Neural progenitor cell (in vitro differentiated cells): ENCODE measurements at places on chromosomes 2 and 18. TPM values are rescaled to one million over a fixed set of nuclear protein-coding genes. Genes with fewer than 3 reads are reported as not detected.
A peak's percentile ranks its signal among the peaks of the same experiment; 100 is the strongest.

HOXD12 gene
- not detected in 2 replicates for total RNA-seq

MDH1B gene
- 3.7 and 3.9 TPM in 2 replicates for total RNA-seq

TWIST2 gene
- 0.51 and 1.7 TPM in 2 replicates for total RNA-seq

SAG gene
- 0.03 TPM in 1 of 2 replicates, not detected in the other for total RNA-seq

PLCL1 gene
- 0.28 and 0.41 TPM in 2 replicates for total RNA-seq

ATL2 gene
- total RNA-seq, result 158 and 203 TPM in 2 replicates

KCNS3 gene
- 10.0 and 15.0 TPM in 2 replicates for total RNA-seq

DNA sequence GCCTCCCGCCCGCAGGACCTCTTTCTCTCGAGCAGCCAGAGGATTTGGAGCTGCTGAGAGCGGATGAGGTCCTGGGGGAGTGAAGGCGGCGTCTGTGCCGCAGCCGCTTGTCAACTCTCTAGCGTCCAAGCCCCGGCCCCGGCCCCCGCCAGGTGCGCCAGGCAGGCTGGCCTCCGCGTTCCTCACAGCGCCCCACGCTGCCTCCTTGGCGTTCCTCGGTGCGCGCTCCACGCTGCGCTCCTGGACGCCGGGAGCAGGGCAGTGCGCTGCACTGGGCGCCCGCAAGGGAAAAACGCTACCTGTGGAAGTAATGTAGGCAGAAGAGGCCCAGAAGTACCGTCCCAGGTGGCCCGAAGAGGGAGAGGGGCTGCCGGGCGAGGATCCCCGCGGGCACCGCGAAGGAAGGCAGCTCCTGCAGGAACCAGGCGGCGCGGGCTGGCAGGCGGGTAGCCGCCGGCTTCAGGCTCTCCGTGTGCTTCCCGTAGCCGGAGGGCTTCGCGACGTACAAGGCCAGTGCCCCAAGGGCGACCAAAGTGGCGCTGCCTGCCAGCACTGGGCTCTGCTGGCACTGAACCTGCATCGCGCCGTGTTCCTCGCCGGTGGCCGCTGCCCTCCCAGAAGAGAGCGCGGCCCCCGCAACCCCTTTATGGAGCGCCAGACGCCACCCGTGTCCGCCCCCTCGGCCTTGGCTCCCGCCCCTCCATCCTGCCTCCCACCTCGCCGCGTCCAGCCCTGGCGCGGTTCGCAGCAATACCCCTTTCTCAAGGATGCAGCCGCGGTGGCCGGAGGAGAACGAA, at the start of gene SRD5A2:
Gene SRD5A2 (minus strand): TSS at position 618 of the 797 bp plus-strand sequence. CDS start 38 bp downstream, at position 580.
- H3K36me3 ChIP-seq, result no peaks in the 10 kb centered on the region
- DNase-seq, result peak; percentile 69
- H3K27ac ChIP-seq, result no peak within 1 kb of the TSS
- H3K4me1 ChIP-seq, result peaks cover 3% of the 10 kb centered on the region
- H3K4me3 ChIP-seq, result peak within 1 kb of the TSS; percentile 63

GRCh38 chr18:61400716-61401115, 67.5 kb downstream of the CDH20 start:
- peaks cover 5% of the 10 kb centered on the region for H3K4me1 ChIP-seq
- H3K27me3 ChIP-seq, result no peaks in the 10 kb centered on the region
- no peak overlapping the region for H3K4me3 ChIP-seq
- no peak overlapping the region for H3K27ac ChIP-seq
- DNase-seq, result no peak

DNA sequence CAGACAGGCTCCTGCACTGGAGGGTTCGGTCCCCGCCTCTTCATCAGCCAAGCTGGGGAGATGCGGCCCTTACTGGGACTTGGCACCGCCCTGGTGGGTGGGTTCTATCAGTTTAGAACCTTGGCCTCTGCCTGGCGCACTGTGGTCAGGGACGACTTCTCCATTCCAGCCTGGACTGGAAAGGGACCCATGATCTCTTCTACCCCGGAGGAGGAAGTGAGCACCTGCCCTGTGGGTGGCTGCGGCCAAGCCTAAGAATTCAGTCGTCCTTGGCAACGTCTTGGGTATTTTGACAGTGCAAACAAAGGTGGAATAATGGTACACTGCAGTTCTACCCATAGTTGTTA, 106.9 kb upstream of the CD302 start:
- H3K27ac ChIP-seq, result no peak overlapping the region
- peaks cover 92% of the 10 kb centered on the region for H3K27me3 ChIP-seq
- no peaks in the 10 kb centered on the region for H3K4me1 ChIP-seq
- no peaks in the 10 kb centered on the region for H3K36me3 ChIP-seq

DNA sequence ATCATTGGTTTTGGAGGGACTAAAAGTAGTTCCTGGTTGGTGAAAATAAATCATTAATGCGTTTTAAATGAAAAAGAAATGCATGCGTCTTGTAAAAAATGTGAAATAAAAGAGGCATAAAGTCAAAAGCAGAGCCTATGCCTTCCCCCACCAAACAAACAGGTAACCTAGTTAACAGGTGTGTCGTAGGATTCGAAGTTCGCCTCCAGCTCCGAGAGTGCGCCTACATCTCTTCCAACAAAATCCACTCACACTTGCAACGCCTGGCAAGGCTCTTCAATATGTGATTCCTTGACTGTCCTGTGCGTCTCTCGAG, 677 bp upstream of the SMAD4 start:
- H3K4me3 ChIP-seq, result peak overlapping the region; percentile 72
- H3K36me3 ChIP-seq, result peaks cover 6% of the 10 kb centered on the region
- peaks cover 41% of the 10 kb centered on the region for H3K4me1 ChIP-seq
- DNase-seq, result no peak
- no peaks in the 10 kb centered on the region for H3K27me3 ChIP-seq
- H3K27ac ChIP-seq, result peak overlapping the region; percentile 15

- H3K4me3 ChIP-seq, result no peak overlapping the region
- no peaks in the 10 kb centered on the region for H3K27me3 ChIP-seq
- no peaks in the 10 kb centered on the region for H3K4me1 ChIP-seq
- H3K27ac ChIP-seq, result no peak overlapping the region
These were observed 50.8 kb downstream of the ATOH8 start for GRCh38 chr2:85804583-85804982.

DNA sequence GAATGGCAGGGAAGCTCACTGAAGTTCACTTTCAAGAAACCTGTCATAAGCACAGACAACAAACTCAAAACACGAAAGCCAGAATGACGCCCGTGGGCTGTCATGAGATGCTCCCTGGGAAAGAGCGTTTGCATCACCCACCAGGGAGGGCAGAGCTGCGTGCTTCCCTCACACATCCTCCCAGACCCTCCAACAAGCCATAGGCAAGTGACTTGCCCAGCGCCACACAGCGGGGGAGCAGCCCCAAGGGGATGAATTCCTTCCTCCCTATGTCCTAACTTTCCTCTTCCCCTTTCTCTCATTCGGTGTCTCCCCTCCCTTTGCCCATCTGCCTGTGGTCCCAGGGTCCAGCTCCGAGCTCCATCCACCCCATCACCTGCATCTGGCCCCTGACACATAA, 10.7 kb downstream of the BIN1 start:
- H3K27ac ChIP-seq, result no peak overlapping the region
- no peaks in the 10 kb centered on the region for H3K36me3 ChIP-seq
- no peak overlapping the region for H3K4me3 ChIP-seq
- peaks cover 27% of the 10 kb centered on the region for H3K4me1 ChIP-seq
- no peak for DNase-seq

DNA sequence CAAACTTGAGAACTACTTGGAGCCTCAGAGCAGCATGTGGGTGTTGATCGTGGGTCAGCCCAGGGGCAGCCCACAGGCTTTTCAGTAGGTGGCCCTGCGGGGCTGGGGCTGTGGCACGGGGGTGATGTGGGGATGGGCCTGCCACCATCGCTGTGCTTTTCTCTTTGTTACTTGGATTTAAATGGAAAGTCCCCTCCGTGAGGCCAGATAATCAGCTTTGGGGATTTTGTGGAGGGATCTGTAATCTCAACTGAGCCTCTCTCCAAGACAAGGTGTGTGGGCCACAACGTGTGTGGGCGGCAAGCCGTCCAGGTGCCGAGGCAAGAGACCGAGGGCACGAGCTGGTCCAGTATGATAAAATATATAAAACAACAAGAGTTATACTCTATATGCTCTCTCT, 16.7 kb downstream of the COLEC11 start:
- H3K36me3 ChIP-seq, result no peaks in the 10 kb centered on the region
- H3K4me1 ChIP-seq, result peaks cover 7% of the 10 kb centered on the region
- peak; percentile 85 for DNase-seq
- H3K27me3 ChIP-seq, result peaks cover 62% of the 10 kb centered on the region
- H3K27ac ChIP-seq, result no peak overlapping the region

GRCh38 chr2:224722770-224723169, 6.6 kb upstream of the CCDC195 start:
- DNase-seq, result no peak
- no peak overlapping the region for H3K4me3 ChIP-seq
- H3K27me3 ChIP-seq, result no peaks in the 10 kb centered on the region
- no peaks in the 10 kb centered on the region for H3K36me3 ChIP-seq

- no peaks in the 10 kb centered on the region for H3K36me3 ChIP-seq
- H3K4me1 ChIP-seq, result no peaks in the 10 kb centered on the region
- no peak overlapping the region for H3K27ac ChIP-seq
- DNase-seq, result no peak
These were observed 55.0 kb upstream of the SERPINB2 start for GRCh38 chr18:63832470-63832869.

DNA sequence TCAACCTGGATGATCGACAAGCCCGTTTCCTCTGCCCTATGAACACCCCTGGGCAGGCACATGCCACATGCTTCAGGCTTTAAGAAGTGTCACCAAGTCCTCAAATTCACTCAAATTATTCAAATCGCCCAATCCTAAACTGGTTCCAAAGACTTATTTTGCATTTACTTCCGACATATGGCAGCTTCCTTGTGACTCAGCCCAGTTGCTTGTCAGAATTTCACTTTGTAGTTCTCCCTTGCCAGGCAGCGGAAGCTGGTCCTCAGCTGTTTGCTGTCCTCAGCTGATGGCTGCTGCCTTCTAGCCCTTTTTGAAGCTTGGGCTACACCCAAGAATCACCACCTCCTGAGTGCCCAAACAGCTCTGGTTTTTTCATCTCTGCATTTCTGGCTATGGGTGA, 105.4 kb upstream of the LMAN1 start:
- H3K4me1 ChIP-seq, result no peaks in the 10 kb centered on the region
- no peak for DNase-seq
- H3K27me3 ChIP-seq, result no peaks in the 10 kb centered on the region

- H3K36me3 ChIP-seq, result no peaks in the 10 kb centered on the region
- no peak overlapping the region for H3K4me3 ChIP-seq
- peaks cover 27% of the 10 kb centered on the region for H3K4me1 ChIP-seq
- no peak for DNase-seq
These were observed 258.0 kb downstream of the MTX2 start for GRCh38 chr2:176526995-176527901.

DNA sequence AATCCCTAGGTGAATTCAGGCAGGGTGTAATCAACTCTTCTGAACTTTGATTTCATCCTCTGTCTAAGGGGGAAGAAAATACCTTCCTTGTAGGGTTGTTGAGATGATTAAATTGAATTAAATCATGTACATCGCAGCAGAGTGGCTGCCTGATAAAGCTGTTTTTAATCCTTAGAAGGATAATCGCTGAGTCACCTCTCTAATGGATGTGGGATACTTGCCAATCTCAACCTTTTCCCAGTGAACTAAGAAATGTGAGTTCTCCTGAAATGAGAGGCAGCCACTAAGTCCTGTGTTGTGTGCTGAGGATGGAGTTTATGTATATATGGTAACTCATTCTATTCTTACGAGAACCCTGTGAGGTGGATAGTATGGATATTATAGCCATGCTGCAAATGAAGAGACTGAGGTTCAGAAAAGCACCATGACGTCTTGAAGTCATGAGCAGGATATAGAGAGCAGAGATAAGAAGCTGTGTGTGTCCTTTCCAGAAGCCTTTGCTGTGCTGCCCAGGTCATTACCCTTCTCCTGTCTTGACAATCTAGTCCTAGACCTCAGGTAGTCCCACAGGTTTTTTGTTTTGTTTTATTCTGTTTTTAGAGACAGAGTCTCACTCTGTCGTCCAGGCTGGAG, 93.3 kb downstream of the HNRNPLL start:
- H3K36me3 ChIP-seq, result no peaks in the 10 kb centered on the region
- no peaks in the 10 kb centered on the region for H3K27me3 ChIP-seq
- DNase-seq, result no peak
- no peak overlapping the region for H3K4me3 ChIP-seq
- no peak overlapping the region for H3K27ac ChIP-seq
- H3K4me1 ChIP-seq, result no peaks in the 10 kb centered on the region

- peaks cover 4% of the 10 kb centered on the region for H3K27me3 ChIP-seq
- H3K4me3 ChIP-seq, result peak overlapping the region; percentile 99
- DNase-seq, result peak; percentile 78
These were observed 1.1 kb downstream of the UXS1 start for GRCh38 chr2:106192752-106193689.

GRCh38 chr18:6939972-6940371, 177.6 kb downstream of the LAMA1 start:
- no peak for DNase-seq
- H3K4me1 ChIP-seq, result no peaks in the 10 kb centered on the region
- H3K27me3 ChIP-seq, result no peaks in the 10 kb centered on the region
- no peak overlapping the region for H3K27ac ChIP-seq
- no peak overlapping the region for H3K4me3 ChIP-seq

DNA sequence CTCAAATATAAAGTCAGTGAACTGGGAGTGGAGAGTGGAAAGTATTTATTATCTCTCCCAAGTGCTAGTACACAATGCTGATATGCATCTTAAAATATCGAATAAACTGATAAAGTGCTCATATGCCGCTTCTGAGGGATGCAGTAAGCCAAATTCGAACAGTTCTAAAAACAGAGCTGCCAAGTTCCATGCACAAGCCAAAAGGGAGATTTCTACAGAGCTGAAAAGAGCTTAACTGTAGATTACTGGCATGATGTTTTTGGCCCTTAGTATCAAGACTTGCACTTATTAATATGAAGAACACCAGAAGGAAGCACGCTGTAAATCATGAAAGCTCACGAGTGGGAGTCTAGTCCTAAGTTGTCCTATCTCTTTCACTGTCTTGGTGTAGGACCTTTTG, 7.9 kb downstream of the TMEFF2 start:
- H3K27ac ChIP-seq, result no peak overlapping the region
- H3K4me1 ChIP-seq, result no peaks in the 10 kb centered on the region
- DNase-seq, result no peak
- peaks cover 11% of the 10 kb centered on the region for H3K27me3 ChIP-seq

- peaks cover 7% of the 10 kb centered on the region for H3K36me3 ChIP-seq
- no peak overlapping the region for H3K27ac ChIP-seq
- no peak overlapping the region for H3K4me3 ChIP-seq
- H3K4me1 ChIP-seq, result no peaks in the 10 kb centered on the region
- no peak for DNase-seq
These were observed 72.7 kb downstream of the PTPN2 start for GRCh38 chr18:12811191-12811950.

- no peaks in the 10 kb centered on the region for H3K36me3 ChIP-seq
- H3K27ac ChIP-seq, result no peak overlapping the region
- H3K27me3 ChIP-seq, result no peaks in the 10 kb centered on the region
- H3K4me3 ChIP-seq, result no peak overlapping the region
These were observed 138.7 kb downstream of the TTC32 start for GRCh38 chr2:19762959-19763605.

- H3K27me3 ChIP-seq, result peaks cover 100% of the 10 kb centered on the region
- peak; percentile 94 for DNase-seq
- no peaks in the 10 kb centered on the region for H3K36me3 ChIP-seq
- H3K4me3 ChIP-seq, result peak overlapping the region; percentile 22
- H3K4me1 ChIP-seq, result peaks cover 37% of the 10 kb centered on the region
- no peak overlapping the region for H3K27ac ChIP-seq
These were observed 1.2 kb downstream of the DLX1 start for GRCh38 chr2:172086241-172087206.

- DNase-seq, result peak; percentile 88
- no peaks in the 10 kb centered on the region for H3K36me3 ChIP-seq
- H3K4me3 ChIP-seq, result no peak overlapping the region
- no peaks in the 10 kb centered on the region for H3K4me1 ChIP-seq
- peaks cover 5% of the 10 kb centered on the region for H3K27me3 ChIP-seq
These were observed 44.0 kb downstream of the GNAL start for GRCh38 chr18:11733031-11733430.
